Activated CD4-positive, alpha-beta T cell treated with anti-CD3 and anti-CD28 coated beads for 36 hours (primary cell): ENCODE measurements at places on chromosomes 12 and 14. TPM values are rescaled to one million over a fixed set of nuclear protein-coding genes. Genes with fewer than 3 reads are reported as not detected.
A peak's percentile ranks its signal among the peaks of the same experiment; 100 is the strongest.

Gene ADGRD1
- total RNA-seq = 1.8 TPM

Gene CAPZA3
- not detected for total RNA-seq

Gene SERPINA10
- not detected for total RNA-seq

Gene KRT78
- total RNA-seq = not detected

DNA sequence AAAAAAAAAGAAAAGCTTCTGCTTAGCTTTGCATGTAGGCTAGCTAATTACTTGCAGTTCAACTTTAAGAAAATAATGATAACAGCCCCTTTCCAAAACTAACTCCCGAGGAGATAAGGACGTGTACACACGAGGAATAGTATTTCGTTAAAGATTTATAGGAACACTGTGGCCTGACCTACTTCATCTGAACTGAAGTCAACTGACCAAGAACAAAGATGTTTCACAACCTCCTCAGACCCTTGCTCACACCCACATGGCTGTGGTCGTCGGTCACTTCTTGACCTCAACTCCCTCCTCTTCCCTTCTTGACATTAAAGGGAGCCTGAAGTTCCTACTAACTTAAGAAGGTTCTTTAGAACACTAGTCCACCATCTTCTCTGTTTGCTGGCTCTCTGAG lies 25.3 kb upstream of the FAM181A start:
- peaks cover 2% of the 10 kb centered on the region for H3K4me1 ChIP-seq
- H3K36me3 ChIP-seq = no peaks in the 10 kb centered on the region
- peaks cover 3% of the 10 kb centered on the region for H3K27me3 ChIP-seq
- no peak overlapping the region for H3K27ac ChIP-seq
- DNase-seq = no peak
- H3K4me3 ChIP-seq = no peak overlapping the region

DNA sequence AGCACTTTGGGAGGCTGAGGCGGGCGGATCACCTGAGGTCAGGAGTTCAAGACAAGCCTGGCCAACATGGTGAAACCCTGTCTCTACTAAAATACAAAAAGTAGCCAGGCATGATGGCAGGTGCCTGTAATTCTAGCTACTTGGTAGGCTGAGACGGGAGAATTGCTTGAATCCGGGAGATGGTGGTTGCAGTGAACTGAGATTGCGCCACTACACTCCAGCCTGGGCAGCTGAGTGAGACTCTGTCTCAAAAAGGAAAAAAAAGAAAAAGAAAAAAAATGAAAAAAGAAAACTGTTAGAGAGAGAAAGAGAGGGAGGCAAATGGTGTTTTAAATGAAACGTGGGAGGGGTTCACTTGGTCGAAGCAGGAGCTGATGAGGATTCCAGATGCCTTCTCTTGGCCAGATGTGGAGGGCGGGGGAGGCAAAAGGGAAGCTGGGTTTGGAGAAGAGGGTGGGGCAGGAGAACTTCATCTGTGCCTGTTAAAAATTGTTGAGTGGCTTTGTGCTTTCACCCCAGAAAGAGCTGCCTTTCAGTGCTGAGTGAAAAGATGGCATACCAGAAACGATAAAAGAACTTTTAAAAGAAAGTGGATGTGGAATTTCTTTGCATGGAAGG lies 1.1 kb downstream of the EMP1 start:
- H3K4me1 ChIP-seq = peaks cover 32% of the 10 kb centered on the region
- H3K27ac ChIP-seq = peak overlapping the region; percentile 83
- no peaks in the 10 kb centered on the region for H3K27me3 ChIP-seq

DNA sequence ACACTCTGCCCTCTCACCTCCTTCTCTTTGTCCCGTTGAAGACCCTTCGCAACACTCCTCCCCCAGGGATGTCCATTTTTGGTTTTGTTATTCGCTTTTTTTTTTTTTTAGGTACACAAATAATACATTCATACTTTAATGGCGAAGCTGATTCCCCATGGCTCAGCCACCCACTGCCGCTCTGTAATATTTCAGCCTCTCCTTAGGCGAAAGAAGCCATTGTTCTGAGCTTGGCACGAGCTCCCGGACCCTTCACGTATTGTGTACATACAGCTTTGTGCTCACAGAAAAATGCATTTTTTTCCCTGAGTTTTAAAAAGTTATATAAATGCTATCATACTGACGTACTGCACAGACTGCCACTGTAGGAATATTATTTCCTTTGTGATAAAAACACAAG lies 115.0 kb downstream of the TMEM132C start:
- no peaks in the 10 kb centered on the region for H3K4me1 ChIP-seq
- no peak overlapping the region for H3K4me3 ChIP-seq
- DNase-seq = no peak
- H3K36me3 ChIP-seq = no peaks in the 10 kb centered on the region
- no peaks in the 10 kb centered on the region for H3K27me3 ChIP-seq

- no peak for DNase-seq
- H3K4me3 ChIP-seq = no peak overlapping the region
- H3K27ac ChIP-seq = no peak overlapping the region
- no peaks in the 10 kb centered on the region for H3K36me3 ChIP-seq
Observed at GRCh38 chr14:33454022-33454595, 496.8 kb downstream of the EGLN3 start.

- H3K4me1 ChIP-seq = no peaks in the 10 kb centered on the region
- DNase-seq = no peak
- H3K36me3 ChIP-seq = no peaks in the 10 kb centered on the region
Observed at GRCh38 chr12:28893856-28894255, 255.2 kb upstream of the FAR2 start.

DNA sequence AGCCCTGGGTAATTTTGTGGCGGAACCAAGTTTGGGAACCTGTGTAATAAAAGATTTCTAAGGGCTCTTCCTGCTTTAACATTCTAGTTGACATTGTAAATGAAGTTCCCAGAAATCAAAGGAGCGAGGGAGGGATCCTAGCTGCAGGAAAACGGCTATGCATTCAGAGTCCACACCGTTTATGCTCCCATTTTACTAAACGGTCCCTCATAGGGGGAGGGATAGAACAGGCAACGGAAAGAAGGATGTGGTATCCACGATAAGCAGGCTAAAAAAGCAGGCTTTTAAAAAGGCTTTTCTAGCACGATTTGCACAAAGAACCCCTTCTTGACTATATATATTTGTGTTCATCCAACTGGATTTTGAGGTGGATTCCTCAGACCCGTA lies 559 bp downstream of the SYNJ2BP start:
- H3K27ac ChIP-seq = peak overlapping the region; percentile 88
- peak overlapping the region; percentile 99 for H3K4me3 ChIP-seq
- no peaks in the 10 kb centered on the region for H3K36me3 ChIP-seq
- no peaks in the 10 kb centered on the region for H3K27me3 ChIP-seq
- no peak for DNase-seq

DNA sequence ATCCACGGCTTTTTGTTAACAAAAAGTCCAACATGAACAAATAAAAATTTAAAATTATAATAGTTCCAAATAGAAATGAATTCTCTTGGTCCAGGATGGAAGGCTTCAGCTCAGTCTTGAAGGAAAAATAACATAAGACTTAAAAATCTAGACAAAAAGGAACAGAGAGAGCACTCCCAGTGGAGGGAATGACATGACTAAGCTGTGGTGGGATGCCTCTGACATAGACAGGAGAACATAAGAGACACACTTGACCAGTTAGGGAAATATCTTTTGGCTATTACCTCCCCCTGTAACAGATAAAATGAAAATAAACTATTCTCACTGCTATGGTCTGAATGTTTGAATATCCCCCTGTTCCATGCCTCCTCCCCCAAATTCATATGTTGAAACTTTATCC lies 106.8 kb downstream of the BBS10 start:
- no peak for DNase-seq
- no peak overlapping the region for H3K4me3 ChIP-seq
- H3K27ac ChIP-seq = no peak overlapping the region
- H3K4me1 ChIP-seq = no peaks in the 10 kb centered on the region
- H3K27me3 ChIP-seq = peaks cover 3% of the 10 kb centered on the region

GRCh38 chr12:105665366-105665765 lies 334.9 kb downstream of the C12orf75 start:
- no peaks in the 10 kb centered on the region for H3K4me1 ChIP-seq
- no peaks in the 10 kb centered on the region for H3K36me3 ChIP-seq
- H3K4me3 ChIP-seq = no peak overlapping the region
- H3K27ac ChIP-seq = no peak overlapping the region
- DNase-seq = no peak

- no peak overlapping the region for H3K4me3 ChIP-seq
- no peak overlapping the region for H3K27ac ChIP-seq
- no peak for DNase-seq
Observed at GRCh38 chr12:33588725-33589405, 149.2 kb upstream of the SYT10 start.

DNA sequence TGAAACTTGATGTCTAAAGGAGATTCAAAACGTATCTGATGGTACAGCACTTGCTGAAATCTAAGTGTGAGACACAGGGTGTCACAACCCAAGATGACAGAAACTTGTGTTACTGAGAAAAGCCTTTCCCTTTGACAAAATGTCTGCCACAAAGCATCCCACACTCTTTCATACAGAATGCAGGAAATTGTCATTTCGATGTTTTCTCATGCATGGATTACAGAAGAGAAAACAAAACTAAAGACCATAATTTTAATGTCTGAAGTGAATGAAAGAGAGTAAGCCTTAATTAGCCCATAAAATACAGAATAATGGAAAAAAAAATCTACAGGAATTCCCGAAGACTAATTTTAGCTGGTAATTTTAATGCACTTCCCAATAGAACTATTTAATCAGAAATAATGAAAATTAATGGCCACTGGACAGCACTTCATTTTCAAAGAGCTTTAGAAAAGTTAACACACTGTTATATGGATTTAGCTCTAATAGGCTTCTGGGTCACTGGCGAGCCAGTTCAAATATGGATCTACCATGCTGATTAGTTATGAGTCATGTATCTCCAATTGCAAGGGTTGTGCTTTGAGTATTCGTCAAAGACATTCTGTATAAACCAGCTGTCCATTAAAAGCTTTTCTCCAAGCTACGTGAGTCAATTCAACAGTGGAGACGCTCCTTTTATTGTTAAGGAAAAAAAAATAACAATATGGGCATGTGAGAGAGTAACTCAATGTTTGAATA lies 656.7 kb downstream of the SLC16A7 start:
- no peak overlapping the region for H3K27ac ChIP-seq
- no peak for DNase-seq
- no peaks in the 10 kb centered on the region for H3K4me1 ChIP-seq
- no peaks in the 10 kb centered on the region for H3K36me3 ChIP-seq
